Body of pancreas (tissue), 4 donors: ENCODE measurements at places on chromosomes 6 and 20.

DNA sequence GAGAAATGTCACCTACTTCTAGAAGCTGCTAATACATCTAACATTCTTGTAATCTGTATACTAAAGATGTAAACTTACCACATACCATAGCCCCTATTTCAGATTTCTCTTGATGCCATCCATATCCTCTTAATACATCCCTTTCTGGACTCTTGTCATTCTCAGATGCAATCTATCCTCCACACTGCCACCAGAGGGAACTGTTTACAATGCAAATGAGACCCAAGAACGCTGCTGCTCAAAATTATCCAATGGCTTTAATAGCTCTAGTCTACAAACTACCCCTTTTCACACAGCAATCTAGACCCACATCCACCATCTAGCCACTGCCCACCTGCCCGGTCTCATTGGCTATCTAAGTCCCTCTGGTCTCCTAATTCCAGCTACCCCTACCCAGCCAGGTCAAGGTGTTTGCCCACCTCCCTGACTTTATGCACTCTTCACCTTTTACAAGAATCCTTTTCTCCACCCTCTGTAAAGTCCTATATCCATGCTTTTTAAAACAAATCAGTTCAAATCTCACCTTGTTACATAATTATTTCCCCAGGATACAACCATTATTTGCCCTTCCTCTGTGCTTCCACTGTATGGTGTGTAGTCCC lies 14.8 kb downstream of the FAXC start:
- peak; percentile 51 for DNase-seq

DNA sequence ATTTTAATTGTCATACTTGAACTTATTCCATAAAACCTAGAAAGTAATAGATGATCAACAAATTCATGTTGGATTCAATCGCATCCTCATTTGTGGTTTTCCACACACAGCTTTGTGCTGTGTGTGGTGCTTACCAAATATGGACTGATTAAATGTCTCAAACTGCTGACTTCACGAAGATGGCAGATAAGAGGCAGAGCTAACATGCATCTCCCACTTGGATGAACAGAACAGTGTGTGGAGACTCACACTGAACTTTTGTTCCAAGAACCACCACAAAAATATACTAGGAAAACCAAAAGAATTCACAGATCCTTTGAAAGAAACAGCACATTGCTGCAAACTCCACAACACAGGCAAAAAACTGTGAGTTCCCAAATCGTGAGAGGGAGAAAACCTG lies 603.7 kb downstream of the TENT5A start:
- DNase-seq: no peak

DNA sequence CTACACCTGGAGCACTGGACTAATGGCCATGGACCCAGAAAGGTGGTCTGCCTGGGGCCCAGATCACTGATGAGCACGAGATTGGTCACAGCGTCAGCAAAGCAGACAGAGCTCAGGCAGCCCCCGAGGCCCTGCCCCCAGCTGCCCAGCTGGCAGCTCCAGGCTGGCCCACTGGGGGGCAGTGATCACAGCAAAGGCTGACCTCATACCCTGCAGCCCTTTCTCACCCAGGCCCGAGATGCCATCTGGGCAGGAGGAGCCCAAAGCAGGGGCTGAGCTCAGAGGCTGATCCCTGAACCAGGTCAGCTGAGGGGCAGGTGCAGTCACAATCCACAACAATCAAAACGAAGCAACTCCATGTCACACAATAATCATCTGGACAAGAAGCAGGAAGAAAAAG lies 4.1 kb downstream of the MAP1LC3A start:
- DNase-seq: peak; percentile 35

- DNase-seq: no peak
These were observed 37.7 kb upstream of the RAB22A start for GRCh38 chr20:58271606-58272351.

DNA sequence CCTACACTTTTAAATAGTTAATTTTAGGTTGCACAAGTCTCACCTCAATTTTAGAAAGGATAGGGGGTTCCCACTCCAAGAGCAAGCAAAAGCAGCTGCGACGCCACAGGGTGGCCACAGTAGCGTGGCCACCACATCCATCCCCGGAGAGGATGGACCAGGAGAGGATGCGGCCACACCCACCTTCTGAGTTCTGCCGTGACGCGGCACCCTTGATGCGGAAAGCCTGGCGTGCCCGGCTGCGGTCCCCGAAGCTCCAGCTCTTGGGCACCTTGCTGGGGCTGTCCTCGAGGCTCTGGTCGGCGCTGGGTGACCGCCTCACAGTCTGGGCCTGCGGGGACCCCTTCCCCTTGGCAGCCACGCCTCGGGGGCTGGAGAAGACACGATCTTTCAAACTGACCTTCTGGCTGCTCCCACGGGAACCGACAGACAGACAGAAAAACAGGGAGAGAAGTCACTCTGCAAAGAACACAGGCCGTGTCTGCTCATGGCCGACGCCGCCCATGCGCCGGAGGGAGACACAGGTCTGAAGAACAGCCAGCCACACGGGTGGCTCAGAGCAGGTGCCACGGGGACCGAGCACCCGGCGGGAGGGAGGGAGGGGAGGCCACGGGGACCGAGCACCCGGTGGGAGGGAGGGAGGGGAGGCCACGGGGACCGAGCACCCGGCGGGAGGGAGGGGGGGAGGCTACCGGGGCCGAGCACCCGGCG lies 53.7 kb upstream of the CHRNA4 start:
- DNase-seq: no peak

GRCh38 chr6:34143884-34144580 lies 1.9 kb downstream of the GRM4 start:
- DNase-seq: peak; percentile 31

- DNase-seq: peak; percentile 35
These were observed 198.6 kb downstream of the DTNBP1 start for GRCh38 chr6:15464211-15464725.

GRCh38 chr6:112933947-112934346 lies 586.8 kb downstream of the RFPL4B start:
- no peak for DNase-seq

DNA sequence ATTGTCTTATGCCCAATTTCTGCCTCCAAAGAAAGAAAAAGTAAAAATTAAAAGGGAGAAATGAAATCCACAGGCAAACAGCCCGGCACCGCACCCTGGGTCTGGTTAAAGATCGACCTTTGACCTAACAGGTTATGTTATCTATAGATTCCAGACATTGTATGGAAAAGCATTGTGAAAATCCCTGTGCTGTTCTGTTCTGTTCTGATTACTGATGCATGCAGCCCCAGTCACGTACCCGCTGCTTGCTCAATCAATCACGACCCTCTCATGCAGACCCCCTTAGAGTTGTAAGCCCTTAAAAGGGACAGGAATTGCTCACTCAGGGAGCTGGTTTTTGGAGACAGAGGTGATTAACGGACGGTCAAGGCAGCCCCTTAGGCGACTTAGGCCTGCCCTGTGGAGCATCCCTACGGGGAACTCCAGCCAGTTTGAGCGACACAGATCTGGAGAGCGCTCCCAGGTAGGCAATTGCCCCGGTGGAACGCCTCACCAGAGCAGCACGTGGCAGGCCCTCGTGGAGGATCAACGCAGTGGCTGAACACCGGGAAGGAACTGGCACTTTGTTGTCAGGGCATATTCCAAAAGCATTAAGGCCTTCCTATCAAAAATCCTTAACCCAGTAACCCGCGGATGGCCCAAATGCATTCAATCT lies 12.0 kb upstream of the HFE start:
- no peak for DNase-seq

DNA sequence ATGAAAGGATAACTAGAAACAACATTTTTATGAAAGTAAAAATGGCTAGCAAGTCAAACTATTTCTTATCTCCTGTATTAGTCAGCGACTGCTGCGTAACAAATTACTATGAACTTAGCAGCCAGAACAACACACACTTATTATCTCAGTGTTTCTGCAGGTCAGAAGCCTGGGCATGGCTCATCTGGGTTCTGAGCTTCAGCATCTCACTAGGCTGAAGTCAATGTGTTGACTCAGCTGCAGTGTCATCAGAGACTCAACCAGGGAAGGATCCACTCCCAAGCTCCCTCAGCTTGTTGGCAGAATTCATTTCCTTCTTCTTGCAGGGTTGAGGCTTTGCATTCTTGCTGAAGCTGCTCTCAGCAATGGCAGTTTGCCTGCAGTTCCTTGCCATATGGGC lies 33.2 kb upstream of the IGF2R start:
- no peak for DNase-seq

DNA sequence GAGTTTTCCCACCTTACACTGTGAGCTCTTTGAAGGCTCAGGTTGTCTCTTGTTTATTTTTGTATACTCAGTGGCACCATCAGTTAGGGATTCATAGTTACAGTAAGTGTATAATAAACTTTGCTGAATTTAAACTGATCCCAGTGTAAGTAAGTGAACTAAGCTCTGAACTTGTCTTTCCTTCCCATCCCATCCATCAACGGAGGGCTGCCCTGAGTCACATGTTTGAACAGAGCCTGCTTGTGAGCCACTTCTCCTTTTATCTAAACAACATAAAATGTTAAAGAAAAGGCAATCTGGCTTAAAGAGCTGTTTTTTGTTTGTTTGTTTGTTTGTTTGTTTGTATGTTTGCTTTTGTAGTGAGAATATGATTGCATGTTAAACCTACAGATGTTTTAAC lies 185.7 kb upstream of the MARCKS start:
- DNase-seq: no peak

DNA sequence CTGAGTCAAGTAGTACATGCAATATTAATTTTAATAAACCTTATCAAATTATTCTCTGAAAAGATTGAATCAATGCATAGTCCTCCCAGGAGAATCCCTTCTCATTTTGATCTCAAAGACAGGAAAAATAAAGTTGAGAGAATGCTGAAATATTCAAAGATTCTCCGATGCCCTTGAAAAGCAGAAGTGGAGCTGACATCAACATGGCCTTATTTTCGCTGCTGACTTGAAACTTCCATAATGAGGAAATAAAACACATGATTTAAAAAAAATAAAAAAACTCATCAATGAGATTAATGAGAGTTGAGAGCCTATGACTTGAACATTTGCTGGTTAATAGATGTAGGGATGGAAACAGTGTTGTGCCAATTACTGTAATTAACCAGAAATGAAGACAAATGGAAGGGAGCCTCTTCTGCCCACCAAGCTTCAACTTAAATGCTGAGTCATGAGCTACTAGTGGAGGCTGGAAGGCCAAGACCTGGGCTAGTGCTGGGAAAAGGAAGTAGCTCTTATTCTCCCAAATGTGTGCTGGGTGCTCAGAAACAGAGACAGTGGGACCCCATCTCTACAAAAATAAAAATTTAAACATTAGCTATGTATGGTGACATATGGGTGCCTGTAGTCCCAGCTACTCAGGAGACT lies 139.9 kb downstream of the BFSP1 start:
- no peak for DNase-seq

DNA sequence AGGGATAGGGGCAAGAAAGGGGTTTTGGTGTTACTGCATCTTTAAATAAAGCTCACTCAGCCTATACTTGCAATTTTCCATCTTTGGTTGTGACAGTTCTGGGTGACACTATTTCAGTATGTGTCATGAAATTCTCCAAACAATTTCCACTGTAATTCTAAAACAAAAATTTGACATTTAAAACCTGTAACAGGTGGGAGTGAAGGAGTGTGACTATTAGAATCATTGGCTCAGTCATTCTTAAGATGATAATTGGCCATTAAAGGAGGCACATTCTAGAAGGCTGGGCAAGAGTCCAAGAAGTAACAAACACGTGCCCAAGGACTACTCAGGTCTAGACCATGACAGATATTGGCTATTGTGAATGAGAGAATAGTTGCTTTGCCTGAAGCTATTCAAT lies 153.3 kb upstream of the ARG1 start:
- DNase-seq: no peak

DNA sequence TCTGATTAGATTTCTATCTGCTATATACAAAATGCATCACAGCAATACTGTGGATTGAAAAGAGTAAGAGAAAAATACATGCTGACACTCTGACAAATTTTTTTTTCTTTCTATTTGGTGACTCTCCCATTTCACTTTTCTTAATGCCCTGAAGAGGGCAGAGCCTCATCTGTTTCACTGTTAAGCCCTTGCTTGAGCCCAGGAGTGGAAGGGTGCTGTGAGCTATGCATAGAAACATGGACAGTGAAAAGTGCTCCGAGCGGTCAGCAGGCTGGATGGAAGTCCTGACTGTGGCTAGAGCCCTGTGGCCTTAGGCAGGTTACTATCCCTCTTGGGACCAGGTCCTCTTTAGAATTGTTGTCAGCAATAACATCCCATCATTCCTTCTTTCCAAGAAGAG lies 17.4 kb upstream of the CSE1L start:
- no peak for DNase-seq

DNA sequence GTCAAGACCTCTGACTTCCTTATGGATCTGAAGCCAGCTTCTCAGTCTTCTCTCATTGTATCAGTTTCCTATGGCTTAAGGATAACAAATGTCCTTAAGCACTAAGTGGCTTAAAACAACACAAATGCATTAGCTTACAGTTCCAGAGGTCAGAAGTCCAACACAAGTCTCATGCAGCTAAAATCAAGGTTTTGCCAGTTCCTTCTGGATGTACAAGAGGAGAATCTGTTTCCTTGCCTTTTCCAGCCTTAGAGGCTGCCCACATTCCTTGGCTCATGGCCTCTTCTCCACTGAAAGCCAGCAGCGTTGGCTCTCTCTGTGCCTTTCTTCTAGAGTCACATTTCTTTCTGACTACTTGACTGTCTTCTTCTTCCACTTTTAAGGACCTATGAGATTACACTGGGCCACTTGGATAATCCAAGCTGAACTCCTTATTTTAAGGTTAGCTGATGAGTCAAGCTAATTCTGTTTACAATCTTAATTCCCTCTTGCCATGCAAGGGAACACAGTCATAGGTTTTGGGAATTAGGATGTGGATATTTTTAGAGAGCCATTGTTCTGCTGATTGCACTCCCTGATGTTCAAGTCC lies 179.0 kb downstream of the BCAS1 start:
- DNase-seq: no peak

DNA sequence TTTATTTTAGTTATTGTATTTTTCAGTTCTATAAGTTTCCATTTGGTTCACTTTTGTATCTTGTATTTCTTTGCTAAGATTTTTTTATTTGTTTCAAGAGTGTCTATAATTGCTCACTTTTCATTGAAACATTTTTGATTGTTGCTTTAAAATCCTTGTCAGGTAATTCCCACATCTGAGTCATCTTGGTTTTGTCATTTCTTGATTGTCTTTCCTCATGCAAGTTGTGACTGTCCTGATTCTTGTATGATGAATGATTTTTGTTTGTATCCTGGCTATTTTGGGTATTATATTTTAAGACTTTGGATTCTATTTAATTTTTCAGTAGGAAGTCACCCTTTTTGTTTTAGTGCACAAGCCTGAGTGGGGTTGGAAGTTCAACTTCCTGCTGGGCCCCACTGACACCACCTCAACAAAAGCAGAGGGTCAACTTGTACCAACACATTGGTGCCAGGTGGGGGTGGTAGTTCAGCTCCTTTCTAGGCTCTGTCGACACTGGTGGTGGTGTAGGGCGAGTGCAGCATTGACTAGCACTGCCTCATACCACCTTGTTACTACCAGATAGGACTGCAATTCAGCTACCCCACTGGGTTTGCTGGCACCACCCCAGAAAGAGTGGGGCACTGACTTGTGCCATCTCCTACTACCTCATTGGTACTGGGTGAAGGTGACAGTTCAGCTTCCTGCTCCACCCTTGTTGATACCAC lies 8.8 kb downstream of the RSPH3 start:
- DNase-seq: no peak

GRCh38 chr20:5691918-5692618 lies 58.1 kb upstream of the SHLD1 start:
- no peak for DNase-seq
